ENCODE measurements at places on chromosomes 12 and 14.

GRCh38 chr14:68626386-68626785, 166.5 kb downstream of the ZFP36L1 start:
- no peak for DNase-seq

DNA sequence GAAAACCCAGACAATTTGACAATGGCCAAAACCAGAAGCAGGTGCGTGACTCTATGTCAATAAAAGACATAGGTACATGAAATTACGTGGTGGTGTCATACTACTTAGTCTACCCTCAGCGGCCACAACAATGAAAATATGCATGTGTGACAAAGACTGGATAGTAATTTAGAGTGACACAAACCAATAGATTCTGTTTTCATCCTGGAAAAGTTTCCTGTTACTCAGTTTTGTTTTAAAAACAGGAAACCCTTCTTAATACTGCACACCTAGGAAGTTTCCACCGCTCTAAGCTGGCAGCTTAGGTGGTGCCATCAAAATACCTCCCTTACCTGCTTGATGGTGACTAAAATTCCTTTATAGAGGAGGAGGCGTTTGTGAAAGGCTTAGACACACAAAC, 15.1 kb downstream of the POU6F1 start:
- DNase-seq = peak; percentile 12

GRCh38 chr12:9032202-9032964, 43.0 kb downstream of the KLRG1 start:
- no peak for DNase-seq

DNA sequence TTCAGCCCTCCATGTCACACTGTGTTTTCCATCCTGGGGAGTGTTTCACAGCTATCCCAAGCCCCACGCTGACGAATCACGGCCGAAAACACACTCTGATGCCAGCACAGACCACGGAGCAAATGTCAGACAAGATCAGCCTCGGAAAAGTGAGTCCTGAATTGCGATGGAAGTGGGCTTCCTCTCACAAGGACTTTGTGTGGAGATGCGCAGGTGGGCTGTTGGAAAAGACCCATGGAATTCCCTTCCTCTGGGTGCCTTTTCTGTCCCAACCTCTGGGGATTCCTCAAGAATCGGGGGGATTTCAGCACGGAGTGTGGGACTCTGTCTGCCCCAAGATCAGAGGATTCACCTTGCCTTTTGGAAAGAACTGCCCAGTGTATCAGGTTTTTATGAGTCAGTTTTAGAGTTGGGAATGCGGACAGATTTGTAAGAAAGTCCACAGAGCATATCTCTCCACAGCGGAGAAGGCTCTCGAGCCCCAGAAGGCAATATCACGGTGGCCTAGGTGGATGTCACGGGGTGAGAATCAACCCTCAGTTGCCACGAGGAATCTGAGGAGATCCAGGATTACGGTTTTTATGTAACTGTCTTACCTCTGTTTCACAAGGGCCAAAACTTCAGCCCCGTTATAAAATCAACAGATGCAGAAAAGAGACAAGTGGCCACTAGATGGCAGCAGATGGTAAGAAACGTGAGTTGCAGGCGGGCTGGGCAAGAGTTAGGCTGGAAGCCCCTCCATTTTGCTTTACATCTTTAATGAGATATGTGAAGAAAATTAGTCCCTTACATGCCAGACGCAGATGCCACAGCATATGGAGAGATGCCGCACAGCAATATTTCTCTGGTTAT, 201.9 kb downstream of the DAD1 start:
- peak; percentile 35 for DNase-seq

DNA sequence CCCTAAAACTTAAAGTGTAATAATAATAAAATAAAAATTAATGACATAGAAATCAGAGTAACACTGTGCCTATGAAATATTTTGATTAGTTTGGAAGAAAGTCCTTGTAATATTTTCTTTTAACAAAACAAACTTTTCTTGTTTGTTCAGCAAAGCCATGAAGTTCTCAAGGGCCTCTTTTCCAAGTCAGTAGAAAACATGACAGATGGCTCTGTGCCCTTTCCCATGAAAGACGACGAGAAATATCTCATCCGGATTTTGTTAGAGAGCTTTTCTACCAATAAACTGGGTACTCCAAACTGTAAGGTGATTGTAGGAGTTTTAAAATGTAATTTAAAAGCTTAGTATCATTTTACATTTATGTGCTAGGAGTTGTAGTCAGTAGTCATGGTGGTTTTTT, 54.5 kb upstream of the ASPG start:
- no peak for DNase-seq

GRCh38 chr12:68122236-68122920, 37.2 kb downstream of the IFNG start:
- DNase-seq = no peak

- no peak for DNase-seq
These were observed 481.4 kb downstream of the MDGA2 start for GRCh38 chr14:47194055-47194454.

DNA sequence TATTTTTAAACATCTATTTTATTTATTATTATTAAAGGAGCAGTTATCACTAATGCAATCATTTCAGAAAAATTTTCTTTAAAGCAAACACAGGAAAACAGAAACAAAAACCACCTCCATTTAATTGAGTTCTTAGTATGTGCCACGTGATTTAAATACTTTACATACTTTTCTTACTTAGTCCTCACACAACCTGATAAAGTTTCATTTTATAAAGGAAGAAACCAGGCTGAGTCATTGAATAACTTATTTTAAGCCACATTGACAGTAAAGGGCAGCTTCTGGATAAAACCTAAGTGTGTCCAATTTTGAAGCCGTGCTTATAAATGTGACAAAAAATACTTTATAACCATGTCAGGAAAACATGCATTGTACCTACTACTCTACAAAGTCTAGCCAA, 57.1 kb upstream of the PCED1B start:
- DNase-seq = no peak

- no peak for DNase-seq
These were observed 263.9 kb upstream of the RGS6 start for GRCh38 chr14:71668186-71668912.

GRCh38 chr14:99524091-99524661, 43.0 kb downstream of the CCNK start:
- no peak for DNase-seq

- no peak for DNase-seq
These were observed 2.5 kb downstream of the PLEKHG3 start for GRCh38 chr14:64706593-64707193.

DNA sequence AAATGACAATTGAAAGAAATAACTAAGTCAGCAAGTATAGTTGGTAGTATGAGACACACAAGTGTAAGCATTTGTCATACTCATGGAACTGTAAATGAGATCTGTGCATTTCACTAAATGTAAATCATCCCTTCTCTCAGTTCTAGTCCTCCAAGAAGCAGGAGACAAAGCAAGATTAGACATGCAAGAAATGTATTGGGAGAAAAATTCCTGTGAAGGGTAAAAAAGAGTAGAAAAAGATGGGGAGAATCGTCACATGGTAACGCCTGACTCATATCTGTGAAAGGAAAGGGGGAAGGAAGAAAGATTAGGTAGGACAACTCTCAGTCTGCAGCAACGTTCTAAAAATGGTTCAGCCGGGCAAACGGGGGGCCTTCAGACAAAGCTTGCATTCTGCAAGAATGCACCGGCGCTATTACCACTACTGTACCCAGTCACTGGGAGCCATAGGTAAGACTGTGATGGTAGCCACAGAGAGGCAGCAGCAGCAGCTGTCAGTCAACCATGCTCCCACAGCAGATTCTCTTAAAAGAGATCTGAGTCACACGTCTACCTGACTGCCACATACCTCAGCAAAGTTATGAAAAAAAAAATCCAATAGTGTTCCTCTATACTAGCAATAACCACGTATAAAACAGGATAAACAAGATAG, 18.0 kb upstream of the RFX4 start:
- no peak for DNase-seq

DNA sequence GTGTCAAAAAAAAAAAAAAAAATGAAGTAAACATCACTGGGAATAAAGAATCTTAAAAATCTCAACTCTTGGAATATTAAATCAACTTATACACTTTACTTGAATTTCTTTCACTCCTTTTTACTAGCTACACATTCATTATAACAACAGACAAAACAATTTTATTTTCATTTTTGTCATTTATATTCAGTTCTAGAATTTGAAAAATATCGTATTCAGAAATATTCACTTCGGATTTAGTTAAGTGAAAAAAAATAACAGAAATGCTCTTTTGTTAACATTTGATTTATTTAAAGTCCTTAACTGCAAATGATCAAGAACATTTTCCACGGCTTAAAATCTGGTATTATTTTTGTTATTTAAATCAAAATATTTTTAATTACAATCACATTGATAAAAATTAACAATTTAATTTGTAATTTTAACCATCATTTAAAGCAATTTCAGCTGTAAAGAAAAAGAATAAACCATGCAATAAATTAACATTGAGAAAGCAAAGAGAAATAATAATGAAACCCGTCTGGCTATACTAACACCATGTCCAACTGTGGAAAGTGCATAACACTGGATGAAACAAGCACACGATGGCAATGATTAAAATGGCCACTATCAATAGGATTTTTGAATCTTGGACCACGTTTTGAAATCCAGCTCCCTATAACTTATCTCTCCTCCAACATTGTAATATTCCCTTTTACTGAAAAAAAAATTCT, 5.2 kb downstream of the FOXA1 start:
- DNase-seq = peak; percentile 31

DNA sequence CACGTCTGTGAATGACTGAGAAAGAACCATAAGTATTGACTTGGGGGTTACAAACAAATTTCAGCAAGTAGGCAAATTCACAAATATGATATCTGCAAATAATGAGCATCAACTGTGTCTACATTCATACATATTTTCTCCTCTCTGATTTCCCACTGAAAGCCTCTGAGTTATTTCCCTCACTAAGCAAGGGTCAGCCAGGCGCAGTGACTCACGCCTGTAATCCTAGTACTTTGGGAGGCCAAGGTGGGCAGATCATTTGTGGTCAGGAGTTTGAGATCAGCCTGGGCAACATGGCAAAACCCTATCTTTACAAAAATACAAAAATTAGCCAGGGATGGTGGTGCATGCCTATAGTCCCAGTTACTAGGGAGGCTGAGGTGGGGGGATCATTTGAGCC, 80.8 kb downstream of the SLC25A21 start:
- DNase-seq = no peak

- no peak for DNase-seq
These were observed 452.1 kb upstream of the GARIN6 start for GRCh38 chr12:99195474-99195873.

- peak; percentile 53 for DNase-seq
These were observed 240.1 kb upstream of the OR4E1 start for GRCh38 chr14:21913759-21914158.

- peak; percentile 31 for DNase-seq
These were observed 1.0 kb upstream of the TESC start for GRCh38 chr12:117100251-117100650.

- DNase-seq = no peak
These were observed 967.9 kb upstream of the SEL1L start for GRCh38 chr14:82501554-82501953.

DNA sequence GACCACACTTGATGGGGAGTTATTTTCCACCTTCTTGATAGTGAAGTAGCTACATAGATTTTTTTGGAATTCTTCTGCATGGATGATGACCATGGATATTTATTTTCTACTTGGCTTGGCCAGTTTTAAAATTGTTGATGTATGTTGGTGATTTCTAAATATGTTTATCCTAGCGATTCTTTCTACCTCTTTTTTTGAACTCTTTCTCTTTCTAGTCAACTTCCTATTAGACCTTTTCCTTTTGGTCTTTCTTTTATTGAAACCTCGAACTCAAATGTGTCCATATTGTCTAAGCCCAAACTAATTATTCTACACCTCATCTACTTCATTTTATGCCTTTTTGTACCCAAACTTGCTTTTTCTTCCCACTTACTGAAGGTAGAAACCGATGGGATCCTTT, 37.0 kb downstream of the CCDC91 start:
- DNase-seq = no peak

- DNase-seq = no peak
These were observed 5.0 kb downstream of the SLC25A21 start for GRCh38 chr14:37167151-37168047.

- DNase-seq = no peak
These were observed 23.8 kb downstream of the PITPNM2 start for GRCh38 chr12:123127182-123127495.

DNA sequence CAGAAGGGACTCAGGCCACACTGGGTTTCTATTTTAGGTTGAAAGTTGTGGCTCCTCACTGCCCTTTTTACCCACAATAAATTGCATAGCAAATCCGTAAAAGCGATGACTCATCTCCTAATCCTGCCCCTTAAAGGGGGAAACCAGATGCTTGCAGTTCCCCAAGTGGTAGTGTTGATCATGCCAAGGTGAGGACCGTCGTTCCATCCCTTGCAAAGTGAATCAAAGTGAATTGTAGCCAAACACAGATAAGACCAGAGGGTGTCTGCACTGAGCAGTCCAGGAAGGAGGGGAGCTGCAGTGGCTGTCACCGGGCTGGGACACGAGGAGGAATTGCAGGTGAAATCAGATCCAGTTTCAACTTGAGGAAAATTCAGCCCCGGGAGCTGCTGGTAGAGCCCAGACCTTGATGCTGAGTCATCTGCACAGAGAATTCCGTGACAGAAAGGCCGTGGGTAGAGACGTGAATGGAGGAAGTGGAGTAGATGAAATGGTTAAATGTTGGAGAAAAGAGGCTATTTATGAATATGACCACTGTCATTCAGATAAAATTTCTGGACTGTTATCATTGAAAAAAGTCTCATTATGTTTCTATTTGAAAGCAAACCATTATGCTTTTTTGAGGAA, 44.2 kb upstream of the MMP17 start:
- DNase-seq = no peak

GRCh38 chr14:85042301-85042700, 487.6 kb upstream of the FLRT2 start:
- DNase-seq = no peak

- DNase-seq = peak; percentile 48
These were observed 39.5 kb upstream of the USP44 start for GRCh38 chr12:95590775-95591174.

DNA sequence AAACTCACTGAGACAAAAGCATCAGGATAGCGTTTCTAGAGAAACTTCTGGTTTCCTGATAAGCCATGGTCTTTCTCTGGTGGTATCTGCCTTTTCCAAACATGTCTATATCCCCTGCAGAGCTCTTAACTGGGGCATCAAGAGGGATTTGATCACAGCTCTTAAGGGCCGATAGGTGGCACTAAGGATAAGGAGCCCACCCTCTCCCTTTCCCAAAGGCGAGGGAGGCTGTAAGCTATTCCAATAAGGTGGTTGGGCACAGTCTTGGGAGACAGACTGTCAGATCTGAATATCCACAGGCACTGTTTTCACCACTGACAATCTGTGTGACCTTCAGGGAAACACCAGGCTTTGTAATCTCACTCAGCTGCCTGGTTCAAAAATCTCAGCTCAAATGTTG, 206.0 kb downstream of the ADGRD1 start:
- DNase-seq = no peak

- DNase-seq = no peak
These were observed 286.0 kb downstream of the ZFP36L1 start for GRCh38 chr14:68506645-68507419.

DNA sequence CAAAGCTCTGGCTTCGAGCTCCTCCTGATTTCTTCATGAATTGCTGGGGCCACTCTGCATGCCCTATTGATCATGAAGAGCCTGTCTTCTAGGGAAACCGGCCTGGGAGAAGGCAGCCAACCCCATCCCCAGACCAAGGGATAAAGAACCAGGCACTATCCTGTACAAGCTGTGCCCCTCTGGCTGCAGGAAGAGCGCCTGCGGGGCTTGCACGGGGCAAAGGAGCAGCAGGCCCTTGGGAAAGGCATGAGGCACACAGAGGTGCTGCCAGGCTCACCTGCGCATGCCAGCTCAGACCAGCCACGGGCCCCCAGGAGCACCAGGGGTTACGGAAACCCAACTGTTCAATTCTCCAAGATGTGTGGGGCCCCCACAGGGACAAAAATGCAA, 2.1 kb downstream of the ITPK1 start:
- no peak for DNase-seq

GRCh38 chr14:92599811-92600210, 86.2 kb downstream of the RIN3 start:
- DNase-seq = no peak
